Metanephros (tissue), 2 donors: ENCODE measurements at places on chromosomes 6 and 20. TPM values are rescaled to one million over a fixed set of nuclear protein-coding genes. Genes with fewer than 3 reads are reported as not detected.

The LIN28B gene
- 0.18 TPM for total RNA-seq

The PSORS1C2 gene
- total RNA-seq = 0.29 TPM

The TRIM15 gene
- total RNA-seq = 0.47 TPM

The SLPI gene
- total RNA-seq = 2.8 TPM

The POPDC3 gene
- total RNA-seq = 4.7 TPM

The SIRPD gene
- total RNA-seq = 0.12 TPM

The CD93 gene
- total RNA-seq = 70.4 TPM

The RIPPLY2 gene
- not detected for total RNA-seq

The SLC39A7 gene
- total RNA-seq = 60.0 TPM

The ZSCAN12 gene
- total RNA-seq = 9.8 TPM

The RBL1 gene
- total RNA-seq = 30.9 TPM

The C20orf141 gene
- total RNA-seq = not detected

The RAB32 gene
- total RNA-seq = 14.4 TPM

The PHF3 gene
- total RNA-seq = 71.9 TPM

The YWHAB gene
- total RNA-seq = 97.3 TPM
